ENCODE measurements at places on chromosomes 1 and 21.

DNA sequence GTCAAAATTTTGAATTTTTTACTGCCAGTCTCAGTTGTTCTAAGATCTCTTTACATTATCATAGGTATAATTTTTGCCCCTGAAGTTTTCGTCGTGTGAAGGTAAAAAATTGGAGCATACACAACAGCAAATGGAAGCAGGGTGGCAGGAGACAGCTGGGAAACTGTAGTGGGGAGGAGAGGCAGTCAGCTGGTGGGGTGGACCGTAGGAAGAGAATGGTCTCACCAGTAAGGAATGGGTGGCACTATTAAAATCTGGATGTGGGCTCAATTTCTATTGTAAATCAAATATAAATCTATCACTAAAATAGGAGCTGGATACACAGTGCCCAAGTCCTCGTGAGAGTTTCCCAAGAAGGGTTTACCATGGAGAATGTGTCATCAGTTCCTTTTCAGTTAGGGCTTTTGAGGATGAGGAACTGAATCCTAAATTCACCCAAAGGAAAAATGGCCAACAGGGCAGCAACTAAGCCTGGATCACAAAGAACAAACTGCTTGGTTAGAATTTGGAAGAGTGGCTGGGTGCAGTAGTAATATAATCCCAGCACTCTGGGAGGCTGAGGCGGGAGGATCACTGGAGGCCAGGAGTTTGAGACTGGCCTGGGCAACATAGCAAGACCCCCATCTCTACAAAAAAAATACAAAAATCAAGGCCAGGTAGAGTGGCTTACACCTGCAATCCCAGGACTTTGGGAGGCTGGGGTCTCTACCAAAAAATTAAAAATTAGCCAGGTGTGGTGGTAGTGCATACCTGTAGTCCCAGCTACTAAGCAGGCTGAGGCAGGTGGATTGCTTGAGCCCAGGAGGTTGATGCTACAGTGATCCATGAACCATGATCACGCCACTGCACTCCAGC, 10.5 kb upstream of the IRF2BP2 start:
- no peak for DNase-seq

DNA sequence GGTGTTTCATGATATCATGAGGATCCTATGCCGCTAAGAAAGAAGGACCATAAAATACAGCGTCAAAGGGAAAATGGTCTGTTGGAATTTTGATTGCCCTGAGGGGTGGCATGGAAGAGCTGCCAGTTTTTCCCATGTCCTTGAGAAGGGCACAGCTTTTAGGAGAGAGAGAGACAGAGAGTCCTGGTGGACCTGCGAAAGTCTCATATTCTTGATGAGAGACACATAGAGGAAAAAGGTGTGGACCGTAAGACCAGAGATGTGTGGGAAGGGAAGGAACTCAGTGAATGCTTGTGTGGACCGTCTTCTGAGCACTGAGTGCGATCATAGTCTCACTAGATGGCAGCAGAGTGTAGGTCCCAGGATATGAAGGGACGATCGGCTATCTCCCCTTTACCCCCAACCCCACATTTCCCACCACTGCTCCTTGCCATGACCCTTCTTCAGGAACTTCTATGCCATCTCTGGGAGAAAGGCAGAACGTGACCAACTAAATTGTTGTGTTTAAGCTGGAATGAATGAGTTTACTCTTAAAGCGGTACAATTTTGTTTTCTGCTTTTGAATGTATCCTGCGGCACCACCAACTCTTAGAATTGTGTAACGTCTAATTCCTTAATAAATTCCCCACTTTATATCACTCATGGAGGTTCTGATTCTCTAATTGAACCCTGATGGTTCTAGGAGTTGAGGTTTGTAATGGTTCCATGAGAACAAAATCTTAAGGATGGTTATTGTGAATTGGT, 117.7 kb downstream of the CTH start:
- DNase-seq = no peak

- DNase-seq = no peak
These were observed 35.4 kb upstream of the TRAPPC10 start for GRCh38 chr21:43976661-43977060.

- no peak for DNase-seq
These were observed 24.8 kb downstream of the F11R start for GRCh38 chr1:160996178-160996577.

DNA sequence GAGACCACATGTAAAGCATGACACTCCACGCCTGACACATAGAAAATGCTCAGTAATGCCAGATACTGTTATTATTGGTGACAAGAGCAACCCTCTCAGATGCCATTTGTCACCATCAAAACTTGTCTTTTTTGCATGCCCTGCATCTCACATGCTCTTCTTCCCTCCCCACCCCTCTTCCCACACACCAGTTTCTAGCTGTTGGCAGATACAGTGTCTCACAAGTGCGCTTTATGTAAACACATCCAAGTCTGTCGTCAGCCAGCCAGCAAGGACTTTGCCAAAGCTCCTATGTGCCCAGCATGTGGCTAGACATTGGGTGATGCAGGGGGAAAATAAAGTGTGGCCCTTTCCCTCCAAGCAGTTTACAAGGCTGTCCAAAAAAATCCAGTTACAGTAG, 44.9 kb upstream of the EPHA8 start:
- DNase-seq = no peak

DNA sequence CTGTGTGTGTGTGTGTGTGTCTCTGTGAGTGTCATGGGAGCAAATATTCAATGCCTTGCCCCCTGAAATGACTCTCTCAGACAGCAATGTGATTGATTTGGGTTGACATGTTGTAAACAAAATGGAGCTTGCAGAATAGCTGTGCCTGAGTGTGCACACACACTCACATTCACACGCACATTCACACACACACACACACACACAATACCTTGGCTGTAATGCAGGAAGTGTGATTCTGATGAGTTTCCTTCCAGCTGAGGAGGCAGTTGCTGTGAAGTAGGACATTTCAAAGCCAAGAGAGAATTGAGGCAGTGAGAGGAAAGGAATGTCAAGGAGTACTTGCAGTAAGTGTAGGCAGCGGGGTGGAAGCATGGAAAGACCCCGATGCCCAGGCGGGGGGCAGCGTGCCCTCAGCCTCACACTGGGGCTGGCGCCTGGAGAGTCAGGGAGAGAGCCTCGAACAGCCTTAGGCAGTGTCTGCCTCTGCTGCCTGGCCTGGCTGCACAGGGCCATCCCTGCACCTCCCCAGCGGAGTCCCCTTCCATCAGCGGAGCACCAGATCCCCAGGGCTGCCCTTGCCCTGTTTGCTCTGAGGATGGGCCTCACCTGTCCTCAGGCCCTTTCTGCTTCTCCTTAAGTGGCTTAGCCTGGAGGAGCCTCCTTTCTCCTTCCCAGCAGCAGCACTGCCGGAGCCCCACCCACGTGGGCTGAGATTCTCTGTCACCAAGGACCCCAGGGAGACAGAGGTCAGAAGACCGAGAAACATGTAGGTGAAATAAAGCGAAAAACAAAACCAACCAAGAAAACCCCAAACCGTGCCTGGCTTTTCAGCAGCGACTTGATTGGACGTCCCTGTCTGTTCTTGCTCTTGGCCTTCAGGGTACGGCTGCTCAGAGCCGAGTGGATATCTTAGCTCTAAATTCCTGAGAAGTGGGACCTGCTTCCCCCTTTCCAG, 9.2 kb downstream of the VASH2 start:
- no peak for DNase-seq

DNA sequence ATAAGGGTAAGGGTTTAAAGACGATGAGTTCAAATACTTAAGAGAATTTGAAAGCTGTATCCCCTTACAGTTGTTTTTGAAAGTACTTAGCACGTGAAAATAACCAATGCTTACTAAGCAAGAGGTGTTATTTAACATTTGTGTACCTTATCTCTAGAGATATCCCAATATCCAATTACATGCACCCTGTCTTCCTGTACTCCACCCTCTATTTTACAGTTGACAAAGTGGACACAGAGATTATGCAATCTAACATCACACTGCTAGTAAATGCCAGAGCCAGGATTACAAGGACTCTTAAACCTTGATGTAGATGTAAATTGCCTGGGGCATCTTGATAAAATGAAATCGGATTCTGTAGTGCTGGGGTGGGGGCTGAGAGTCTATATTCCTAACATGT, 72.0 kb downstream of the GDAP2 start:
- no peak for DNase-seq

GRCh38 chr1:207288315-207288714, 33.2 kb upstream of the CD55 start:
- no peak for DNase-seq

DNA sequence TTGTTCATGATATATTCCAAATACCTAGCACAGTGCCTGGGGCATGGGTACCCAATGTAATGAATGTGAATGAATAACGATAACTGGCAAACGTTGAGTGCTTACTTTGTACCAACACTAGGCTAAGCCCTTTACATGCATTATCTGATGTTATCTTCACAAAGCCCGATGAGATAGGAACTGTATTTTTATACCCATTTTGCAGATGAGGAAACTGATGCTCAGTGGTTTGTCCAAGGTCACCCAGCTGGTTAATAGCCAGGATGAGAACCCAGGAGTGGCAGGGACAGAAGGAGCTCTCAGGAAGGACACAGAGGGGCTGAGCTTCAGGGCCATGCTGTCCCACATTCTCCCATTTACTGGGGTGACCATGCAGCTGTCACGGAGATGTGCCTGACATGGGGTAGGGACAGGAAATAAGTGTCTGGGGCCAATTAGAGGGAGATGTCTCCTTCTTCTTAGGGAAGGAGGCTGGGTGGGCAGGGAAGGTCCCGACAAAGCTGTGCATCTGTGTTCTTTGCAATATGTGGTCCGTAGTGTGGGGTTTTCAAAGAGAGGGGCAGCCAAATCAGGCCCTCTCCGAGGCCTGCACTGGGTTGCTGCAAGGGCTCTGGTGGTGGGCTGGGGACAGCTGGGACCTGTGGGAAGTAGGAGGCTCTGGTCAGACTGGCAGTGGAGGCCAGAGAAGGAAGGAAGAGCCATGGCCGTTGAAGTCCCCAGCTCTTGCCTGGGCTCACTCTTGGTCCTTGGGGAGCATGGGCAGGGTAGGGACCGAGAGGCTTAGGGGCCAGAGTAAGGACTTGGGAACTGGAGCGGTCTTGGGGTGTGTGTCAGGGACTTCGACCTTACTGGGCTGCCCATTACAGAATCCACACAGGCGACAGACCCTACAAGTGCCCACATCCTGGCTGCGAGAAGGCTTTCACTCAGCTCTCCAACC, 26.6 kb downstream of the A3GALT2 start:
- DNase-seq = no peak

DNA sequence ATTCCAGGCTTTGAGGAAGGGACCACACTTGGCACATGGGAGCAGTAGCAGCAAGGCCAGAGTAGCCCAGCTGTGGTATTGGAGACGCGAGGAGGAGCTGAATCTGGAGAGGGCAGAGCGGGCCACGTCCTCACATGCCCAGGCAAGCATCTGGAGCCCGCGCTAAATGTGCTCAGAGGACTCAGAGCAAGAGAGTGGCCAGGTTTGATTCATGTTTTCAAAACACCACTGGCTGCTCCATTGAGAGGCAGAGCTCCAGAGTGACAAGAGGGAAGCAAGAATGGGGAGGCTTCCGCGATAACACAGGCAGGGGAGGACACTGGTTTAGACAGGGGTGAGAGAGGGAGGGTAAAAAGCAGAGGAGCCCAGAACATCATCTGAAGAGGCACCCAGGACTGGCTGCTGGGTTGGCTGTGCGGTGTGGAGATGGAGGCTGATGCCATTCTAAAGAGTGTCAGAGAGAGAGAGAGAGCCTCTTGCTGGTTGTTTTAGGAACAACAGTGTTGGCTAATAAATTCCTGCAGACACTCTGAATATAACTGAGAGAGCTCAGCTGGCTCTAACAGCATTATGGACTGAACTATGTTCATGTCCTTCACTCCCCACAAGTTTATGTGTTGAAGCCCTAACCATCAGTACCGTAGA, 32.3 kb downstream of the RCAN1 start:
- DNase-seq = no peak

GRCh38 chr1:156627313-156627880, 8.2 kb downstream of the HAPLN2 start:
- DNase-seq = no peak

DNA sequence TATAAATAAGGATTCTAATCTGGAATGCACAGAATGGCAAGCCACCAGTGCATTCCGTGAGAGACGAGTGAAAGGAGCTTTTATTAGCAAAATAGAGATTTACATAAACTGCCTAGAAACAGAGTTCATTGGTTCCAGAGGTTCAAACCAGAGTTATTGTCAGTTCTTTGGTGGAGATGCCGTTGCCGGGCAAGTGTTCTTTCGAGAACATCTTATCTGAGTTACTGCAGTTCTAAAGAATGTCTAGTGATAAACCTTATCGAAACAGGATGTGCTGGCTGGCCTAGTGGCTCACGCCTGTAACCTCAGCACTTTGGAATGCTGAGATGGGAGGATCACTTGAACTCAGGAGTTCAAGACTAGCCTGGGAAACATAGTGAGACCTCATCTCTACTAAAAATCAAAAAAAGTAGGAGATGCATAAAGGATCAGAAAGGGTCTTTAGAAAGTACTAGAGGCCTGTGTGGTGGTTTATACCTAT, 19.9 kb upstream of the EVI5 start:
- DNase-seq = no peak

DNA sequence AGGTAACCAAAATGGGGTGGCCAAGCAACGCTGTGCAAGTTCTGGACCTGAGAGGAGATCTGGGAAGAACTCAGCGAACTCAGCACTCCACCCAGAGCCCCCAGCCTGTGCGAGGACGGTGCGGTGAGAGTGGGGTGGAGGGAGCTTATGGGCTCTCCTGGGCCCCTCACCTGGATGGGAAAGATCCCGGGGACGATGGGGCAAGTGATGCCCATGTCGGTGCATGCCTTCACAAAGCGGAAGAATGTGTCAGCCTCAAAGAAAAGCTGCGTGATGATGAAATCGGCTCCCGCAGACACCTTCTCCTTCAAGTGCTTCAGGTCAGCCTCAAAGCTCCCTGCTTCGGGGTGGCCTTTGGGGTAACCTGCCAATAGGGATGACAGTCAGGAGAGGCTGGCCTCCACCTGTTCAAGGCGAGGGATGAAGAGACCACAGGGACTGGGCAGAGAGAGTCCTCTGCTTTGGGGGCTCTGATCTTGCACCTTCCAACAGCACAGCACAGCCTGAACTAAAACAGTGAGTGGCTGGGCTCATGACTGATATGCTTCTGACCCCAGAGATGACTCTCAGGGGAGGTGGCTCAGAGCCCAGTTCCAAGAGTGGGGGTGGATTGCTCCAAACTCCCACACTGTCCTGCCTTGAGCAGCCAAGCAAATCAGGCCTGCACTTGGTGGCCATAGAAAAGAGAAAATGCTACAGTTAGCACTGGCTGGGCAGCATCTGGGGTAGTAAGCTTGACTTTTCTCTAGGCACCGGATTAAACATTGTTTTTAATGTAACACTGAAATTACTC, 9.5 kb downstream of the MTHFR start:
- DNase-seq = no peak

- DNase-seq = no peak
These were observed 188.5 kb downstream of the PRDM2 start for GRCh38 chr1:13888351-13888986.

GRCh38 chr1:171654201-171654941, 1.9 kb upstream of the MYOC start:
- DNase-seq = no peak
